ENCODE measurements at places on chromosomes 12 and 14.

- DNase-seq, result no peak
These were observed 13.4 kb downstream of the MYL2 start for GRCh38 chr12:110906985-110907384.

- no peak for DNase-seq
These were observed 48.1 kb upstream of the BICDL1 start for GRCh38 chr12:119940897-119941296.

DNA sequence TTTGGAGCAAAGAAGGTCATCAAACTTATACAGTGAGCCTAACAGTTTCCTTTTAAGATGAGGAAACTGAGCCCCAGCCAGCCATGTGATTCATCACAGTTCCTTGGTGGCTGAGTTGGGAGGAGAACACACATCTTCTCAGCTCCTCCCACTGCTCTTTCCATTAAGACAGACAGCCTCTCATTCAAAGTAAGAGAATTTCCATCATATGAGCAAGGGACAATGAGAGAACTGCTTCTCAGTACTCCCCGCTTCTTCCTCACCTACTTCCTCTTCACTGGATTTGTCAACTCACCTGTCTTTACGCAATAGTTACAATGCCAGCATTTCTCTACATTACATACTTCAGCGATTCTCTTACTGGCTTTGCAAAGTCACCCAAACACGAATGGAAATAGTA, 2.2 kb downstream of the IFNG start:
- DNase-seq, result no peak

DNA sequence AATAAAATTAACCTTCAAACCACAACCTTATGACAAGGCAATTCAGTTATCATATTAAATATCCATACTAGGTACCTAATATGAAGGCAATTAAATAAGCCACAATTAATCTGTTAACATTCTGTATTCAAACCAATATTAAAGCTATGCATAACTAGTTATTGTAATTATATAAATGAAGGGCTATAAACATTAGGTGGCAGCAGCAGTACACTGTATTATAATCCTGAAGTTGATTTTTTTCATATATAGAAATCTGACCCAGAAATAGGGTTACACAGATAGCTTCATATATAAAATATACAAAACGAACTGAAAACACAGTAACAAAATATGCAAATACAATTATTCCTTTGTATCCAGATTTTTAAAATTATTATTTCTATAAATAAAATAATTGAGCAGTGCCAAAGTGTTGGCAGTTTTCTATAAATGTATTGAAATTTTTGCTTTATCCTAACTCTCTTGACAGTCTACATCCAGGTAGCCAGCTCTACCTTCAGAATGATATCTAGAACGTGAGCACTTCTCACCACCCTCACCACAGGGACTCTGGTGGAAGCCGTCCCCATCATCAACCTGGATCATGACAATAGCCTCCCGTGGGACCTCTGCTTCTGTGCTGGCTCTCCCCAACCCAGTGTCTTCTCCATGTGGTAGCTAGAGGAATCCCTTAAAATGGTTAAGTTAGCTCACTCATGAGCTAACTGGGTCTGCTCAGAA, 136.2 kb downstream of the MED13L start:
- DNase-seq, result no peak

- DNase-seq, result no peak
These were observed 1319.1 kb downstream of the TMEM121 start for GRCh38 chr14:106845286-106846087.

GRCh38 chr12:26523708-26524150, 309.3 kb downstream of the ITPR2 start:
- peak; percentile 94 for DNase-seq

DNA sequence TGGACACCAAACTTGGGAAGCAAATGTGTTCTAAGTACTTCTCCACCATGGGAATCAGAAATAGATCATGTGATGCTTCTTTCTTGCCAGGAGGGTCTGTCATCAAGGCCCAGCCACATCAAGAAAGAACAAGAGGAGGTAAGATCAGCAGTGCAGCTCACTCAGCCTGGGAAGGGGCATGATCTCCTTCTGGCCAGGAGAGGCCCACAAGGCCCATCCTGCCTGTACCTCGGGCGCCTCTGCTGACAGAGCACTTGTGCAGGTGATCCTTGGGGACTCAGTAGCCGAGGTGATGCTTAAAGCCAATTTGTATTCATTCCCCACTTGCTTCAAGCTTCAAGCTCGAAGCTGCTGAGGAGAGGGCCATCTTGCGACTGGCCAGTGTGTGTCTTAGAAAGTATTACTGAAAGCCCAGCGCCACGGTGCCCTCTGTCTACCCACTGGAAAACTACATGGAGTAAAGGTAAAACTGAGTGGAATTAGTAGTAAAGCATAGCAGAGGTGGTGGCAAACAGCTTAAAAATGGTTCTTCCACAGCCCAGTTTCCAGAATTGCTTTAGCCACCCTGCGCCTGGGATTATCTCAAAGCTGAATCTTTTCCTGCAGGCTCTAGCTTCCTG, 26.2 kb downstream of the RTRAF start:
- DNase-seq, result no peak

GRCh38 chr14:72766296-72766695, 127.6 kb downstream of the DPF3 start:
- no peak for DNase-seq

- DNase-seq, result no peak
These were observed 828.8 kb upstream of the SEL1L start for GRCh38 chr14:82362452-82362851.

DNA sequence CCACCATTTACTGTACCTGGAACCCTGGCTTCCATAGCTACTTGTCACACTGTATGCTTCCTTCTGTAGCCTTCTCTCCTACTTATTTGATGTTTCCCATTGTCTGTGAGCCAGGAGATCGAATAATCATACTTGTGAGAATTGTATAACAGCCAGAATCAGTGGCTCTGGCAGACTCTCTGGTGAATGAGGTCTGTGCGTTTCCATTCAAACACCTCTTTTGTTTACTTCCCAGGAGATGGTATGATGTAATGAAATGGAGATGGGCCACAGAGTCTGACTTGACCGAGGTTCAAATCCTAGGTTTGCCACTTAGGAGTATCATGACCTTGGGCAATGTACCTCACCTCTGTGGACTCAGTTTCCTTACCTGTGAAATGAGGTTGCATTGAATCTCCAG, 35.7 kb upstream of the CLMN start:
- no peak for DNase-seq

- peak; percentile 44 for DNase-seq
These were observed 3.8 kb upstream of the C12orf42 start for GRCh38 chr12:103499571-103499970.

DNA sequence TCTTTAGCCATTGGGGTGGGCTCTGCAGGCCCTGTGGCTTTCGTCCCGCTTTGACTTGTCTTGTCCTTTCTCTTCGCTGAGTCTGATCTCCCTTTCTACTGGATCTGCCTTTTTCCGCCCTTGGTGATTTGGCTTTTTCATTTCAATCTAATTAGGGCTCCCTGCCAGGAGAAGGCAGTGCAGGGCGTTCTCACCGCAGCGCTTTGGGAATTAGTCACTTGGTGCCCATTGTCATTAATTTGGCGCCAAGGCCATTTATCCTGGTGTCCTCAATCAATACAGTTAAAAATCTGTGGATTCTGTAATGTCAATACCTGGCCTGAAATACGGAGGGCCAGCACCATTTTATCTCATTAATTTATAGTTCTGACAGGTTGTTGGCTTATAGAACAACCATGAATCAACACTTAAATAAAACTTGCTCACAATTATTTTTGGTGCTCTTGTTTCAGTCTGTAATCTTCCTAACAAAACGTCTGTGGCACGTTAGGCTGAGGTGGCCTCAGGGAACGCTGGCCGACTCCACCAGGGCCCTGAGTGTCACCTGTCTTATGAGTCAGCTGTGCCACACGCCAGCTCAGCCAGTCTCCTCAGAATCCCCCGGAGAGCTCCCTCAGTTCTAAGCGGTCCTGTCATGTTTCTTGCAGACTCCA, 115.7 kb downstream of the BEGAIN start:
- DNase-seq, result no peak
